Kasumi-1 (cell line): ENCODE measurements at places on chromosomes 2 and 18.

DNA sequence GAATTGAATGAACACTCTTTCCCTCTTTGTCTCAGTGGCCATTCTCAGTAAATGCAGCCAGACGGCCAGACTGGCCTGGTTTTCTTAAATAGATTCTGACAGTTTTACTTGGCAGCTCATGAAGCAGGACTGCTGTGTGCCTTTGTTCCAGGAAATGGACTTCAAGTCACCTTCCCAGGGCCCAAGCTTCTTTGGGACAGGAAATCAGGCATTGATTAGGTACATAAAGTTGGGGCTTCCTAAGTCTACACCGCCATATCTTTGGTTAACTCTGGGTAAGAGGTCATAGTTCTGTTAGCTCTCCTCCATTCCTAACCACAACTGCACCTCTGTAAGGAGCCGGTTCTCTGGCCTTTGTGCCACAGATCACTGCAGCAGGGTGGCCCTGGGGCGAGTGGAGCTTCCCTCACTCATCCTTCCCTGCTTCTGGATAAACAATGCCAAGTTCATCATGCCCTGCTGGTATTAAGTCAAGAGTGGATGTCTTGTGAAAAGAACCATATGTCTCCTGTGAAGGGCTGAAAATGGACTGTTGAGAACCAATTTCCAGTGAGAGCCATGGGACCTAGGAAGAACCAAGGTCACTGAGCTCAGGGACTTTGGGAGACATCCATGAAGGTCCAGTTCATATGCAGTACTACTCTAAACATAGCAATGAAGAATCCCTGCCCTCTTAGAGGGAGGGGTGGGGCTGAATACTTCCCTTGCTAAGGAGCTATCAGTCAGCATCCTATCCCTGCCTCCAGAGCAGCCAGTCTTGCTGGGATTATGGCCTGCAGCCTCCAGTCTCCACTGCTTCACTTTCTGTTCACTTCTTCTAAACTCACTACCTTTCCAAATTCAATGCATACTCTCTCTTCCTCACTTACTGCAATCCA, 122.6 kb upstream of the XPO1 start:
- DNase-seq = no peak

- no peak for DNase-seq
Measured at GRCh38 chr18:49681387-49681786, 119.5 kb downstream of the LIPG start.

DNA sequence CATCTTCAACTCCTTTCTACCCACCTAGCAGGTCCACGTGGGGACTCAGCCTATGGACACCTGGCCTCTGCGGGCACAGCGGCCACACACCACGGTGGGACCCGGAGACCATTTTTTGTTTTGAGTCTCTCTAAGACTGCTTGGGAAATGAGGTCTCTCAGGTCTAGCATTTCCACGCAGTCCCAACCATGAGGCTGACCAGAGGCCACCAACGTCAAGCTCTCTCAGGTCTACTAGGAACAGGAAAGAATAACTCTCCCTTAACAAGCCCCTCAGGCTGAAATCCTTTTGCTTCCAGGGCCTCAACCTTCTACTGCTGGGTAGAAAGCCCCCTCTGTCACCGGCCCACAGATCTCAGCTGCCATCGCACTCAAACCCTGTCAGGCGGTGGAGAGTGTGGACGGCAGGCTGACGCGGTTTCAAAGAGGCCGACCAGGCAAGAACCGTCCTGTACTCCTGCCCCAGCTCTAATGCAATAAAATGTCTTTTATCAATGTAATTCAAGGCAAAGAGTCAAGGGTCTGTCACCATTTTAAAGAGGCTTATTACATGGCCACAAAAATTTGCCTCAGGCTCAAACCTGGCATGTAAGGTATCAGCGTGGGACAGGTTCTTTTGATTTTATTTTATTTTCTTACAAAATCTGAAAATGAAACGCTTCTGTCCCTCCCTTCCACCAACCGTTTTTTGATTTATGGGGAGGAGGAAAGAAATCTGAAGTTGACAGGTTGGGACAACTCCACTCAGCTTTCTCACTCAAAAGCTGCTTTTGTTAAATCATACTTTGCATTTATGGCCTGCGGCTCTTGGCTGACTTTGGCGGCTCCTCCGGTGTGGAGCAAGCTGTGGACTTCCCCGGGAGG, 74.0 kb downstream of the BCL11A start:
- DNase-seq = no peak

DNA sequence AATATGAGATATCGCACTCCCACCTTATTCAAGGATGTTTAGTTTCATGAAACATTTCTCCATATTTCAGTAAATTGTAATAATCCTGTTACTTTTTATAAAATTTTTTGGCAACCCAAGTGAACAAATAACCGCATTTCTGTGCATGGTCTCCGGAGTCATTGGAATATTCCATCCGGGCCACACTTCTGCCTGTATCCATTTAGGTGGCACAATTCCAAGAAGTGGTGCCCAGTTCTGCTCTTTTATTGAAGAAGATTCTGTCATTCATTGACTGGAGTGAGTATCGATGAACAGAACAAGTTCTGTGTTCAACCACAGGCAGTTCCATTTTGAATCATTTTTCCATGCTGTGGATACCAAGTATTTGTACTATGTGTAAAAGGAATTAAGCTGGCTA, 26.6 kb upstream of the ICOS start:
- DNase-seq = no peak

DNA sequence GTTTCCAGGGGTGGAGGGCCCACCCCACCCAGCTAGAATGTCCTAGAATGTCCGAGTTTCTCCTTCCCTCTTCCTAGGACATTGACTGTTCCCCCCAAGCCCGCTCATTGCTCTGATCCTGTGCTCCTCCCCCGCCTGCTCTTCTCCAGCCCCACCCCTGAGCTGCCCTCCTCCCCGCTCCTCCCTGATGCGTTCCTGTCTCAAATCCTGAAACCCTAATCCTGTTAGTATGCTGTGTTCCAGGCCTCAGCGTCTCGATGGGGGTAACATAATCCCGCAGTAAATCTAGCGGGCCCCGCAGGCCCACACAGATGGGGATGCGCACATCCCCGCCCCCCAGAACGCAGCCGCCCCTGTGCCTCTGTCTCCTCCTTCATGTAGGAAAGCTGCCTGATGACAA, 51.3 kb downstream of the NRP2 start:
- DNase-seq = no peak

DNA sequence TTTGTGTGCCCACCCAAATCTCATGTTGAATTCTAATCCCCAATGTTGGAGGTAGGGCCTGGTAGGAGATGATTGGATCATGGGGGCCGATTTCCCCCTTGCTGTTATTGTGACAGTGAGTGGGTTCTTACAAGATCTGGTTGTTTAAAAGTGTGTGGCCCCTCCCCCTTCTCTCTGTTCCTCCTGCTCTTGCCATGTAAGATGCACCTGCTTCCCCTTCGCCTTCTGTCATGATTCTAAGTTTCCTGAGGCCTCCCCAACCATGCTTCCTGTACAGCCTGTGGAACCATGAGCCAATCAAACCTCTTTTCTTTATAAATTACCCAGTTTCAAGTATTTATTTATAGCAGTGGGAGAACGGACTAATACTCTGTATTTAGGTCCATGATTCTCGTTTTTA, 588.1 kb downstream of the DCDC2C start:
- DNase-seq = peak; percentile 54

GRCh38 chr2:42493468-42494354, at the start of gene KCNG3:
Gene KCNG3, minus strand, starts transcription at chr2:42493982. Its CDS starts 481 bp downstream, at chr2:42493501.
- DNase-seq = peak; percentile 32

- DNase-seq = no peak
Measured at GRCh38 chr2:222780051-222780450, 80.8 kb upstream of the ACSL3 start.

GRCh38 chr2:74708883-74709282, 54.8 kb downstream of the SEMA4F start:
- DNase-seq = no peak
